Gastrocnemius medialis (tissue), 4 donors: ENCODE measurements at places on chromosomes 5 and 9. TPM values are rescaled to one million over a fixed set of nuclear protein-coding genes. Genes with fewer than 3 reads are reported as not detected.
A peak's percentile ranks its signal among the peaks of the same experiment; 100 is the strongest.

GRCh38 chr5:107437154-107437553, 233.6 kb downstream of the EFNA5 start:
- DNase-seq, result no peak
- H3K4me1 ChIP-seq, result no peaks in the 10 kb centered on the region
- H3K4me3 ChIP-seq, result no peak overlapping the region
- H3K27ac ChIP-seq, result no peak overlapping the region

DNA sequence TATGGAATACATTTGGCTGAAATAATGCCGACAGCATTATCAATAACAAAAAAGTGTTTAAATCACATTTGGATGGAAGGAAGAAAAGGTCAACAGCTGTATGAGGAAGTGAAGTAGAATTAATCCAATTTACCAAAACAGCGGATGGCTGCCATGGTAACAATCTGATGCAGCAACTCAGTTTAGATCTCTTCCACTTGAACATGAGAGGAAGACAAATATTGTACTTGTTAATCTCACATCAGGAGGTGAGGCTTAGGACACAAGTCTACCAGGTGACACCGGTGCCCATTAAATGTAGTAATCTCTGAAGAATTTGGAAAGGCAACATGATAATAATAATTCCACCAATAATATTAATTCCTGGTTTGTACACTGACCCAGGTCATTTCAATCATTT, 2.4 kb downstream of the RASEF start:
- H3K4me1 ChIP-seq, result peaks cover 8% of the 10 kb centered on the region
- H3K27me3 ChIP-seq, result peaks cover 63% of the 10 kb centered on the region
- no peak overlapping the region for H3K27ac ChIP-seq
- H3K4me3 ChIP-seq, result no peak overlapping the region
- no peaks in the 10 kb centered on the region for H3K36me3 ChIP-seq

- H3K27me3 ChIP-seq, result no peaks in the 10 kb centered on the region
- DNase-seq, result no peak
- peaks cover 43% of the 10 kb centered on the region for H3K36me3 ChIP-seq
- peak overlapping the region; percentile 93 for H3K27ac ChIP-seq
Observed at GRCh38 chr5:891837-892393, 686 bp downstream of the BRD9 start.

DNA sequence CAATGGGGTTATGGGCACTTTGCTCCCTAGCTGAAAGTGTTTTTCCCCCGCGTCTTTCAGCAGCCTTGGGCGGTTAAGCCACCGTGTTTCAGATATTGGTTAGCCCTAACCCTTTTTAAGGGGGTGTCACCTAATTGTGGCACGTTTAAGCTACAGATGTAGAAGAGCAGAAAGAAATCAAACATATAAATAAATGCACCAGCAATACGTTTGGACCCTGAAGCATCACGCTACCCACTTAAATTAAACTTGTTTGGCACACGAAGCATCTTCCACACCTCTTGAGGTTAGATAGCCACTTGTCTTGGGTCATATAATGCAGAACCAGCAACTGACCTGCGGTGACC, 768 bp downstream of the YTHDC2 start:
- peaks cover 22% of the 10 kb centered on the region for H3K4me1 ChIP-seq
- no peaks in the 10 kb centered on the region for H3K27me3 ChIP-seq
- H3K4me3 ChIP-seq, result peak overlapping the region; percentile 85
- no peak for DNase-seq
- no peaks in the 10 kb centered on the region for H3K36me3 ChIP-seq

DNA sequence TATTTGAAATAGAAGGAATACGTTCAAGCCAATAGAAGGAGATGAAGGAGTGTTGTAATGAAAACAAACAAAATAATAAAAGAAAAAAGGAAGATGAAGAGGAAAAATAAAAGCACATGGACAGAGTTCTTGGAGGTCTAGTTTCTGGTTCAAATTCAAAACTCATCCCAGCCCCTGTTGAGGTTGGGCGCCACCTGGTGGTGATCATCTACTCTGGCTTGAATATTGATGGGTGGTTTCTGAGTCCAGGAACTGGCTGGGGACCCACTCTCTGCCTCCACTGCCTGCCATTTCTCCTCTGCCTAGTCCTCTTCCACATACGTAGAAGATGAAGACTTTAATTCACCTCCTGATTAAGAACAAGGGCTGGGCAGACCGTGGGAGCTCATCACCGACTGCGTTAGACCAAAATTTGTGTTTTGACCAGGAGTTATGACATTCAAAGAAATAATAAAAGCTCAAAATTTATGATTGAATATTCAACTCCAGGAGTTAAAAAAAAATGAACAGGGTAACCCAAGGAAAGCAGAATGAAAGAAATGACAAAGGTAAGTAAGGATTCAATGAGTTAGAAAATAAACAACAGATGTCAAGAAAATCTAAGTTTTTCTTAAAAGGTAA, 99.0 kb upstream of the SLC1A3 start:
- no peak overlapping the region for H3K4me3 ChIP-seq
- peak; percentile 56 for DNase-seq
- H3K27ac ChIP-seq, result no peak overlapping the region
- no peaks in the 10 kb centered on the region for H3K27me3 ChIP-seq
- no peaks in the 10 kb centered on the region for H3K36me3 ChIP-seq
- no peaks in the 10 kb centered on the region for H3K4me1 ChIP-seq

Gene PLAC8L1
- not detected for total RNA-seq

DNA sequence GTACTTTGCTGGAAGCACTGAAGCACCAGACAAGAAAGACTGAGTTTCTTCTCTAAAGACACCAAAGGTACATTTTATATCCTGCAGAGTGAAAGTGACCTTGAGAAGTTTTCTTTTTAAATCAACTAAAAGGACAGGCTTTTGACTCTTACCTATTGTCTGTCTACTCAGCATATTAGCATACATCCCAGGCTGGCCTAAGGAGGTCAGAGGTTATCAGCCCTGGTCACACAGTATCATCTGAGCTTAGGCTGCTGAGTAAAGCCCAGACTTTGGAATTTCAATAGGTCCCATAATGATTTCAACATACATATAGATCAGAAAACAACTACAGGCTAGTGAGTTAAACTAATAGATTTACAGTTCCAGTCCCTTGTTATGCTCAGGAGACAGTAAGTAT, 10.1 kb upstream of the CDH9 start:
- no peaks in the 10 kb centered on the region for H3K4me1 ChIP-seq
- H3K4me3 ChIP-seq, result no peak overlapping the region
- no peak for DNase-seq
- H3K36me3 ChIP-seq, result no peaks in the 10 kb centered on the region
- H3K27ac ChIP-seq, result no peak overlapping the region

Gene GBGT1
- 7.5 TPM for total RNA-seq

DNA sequence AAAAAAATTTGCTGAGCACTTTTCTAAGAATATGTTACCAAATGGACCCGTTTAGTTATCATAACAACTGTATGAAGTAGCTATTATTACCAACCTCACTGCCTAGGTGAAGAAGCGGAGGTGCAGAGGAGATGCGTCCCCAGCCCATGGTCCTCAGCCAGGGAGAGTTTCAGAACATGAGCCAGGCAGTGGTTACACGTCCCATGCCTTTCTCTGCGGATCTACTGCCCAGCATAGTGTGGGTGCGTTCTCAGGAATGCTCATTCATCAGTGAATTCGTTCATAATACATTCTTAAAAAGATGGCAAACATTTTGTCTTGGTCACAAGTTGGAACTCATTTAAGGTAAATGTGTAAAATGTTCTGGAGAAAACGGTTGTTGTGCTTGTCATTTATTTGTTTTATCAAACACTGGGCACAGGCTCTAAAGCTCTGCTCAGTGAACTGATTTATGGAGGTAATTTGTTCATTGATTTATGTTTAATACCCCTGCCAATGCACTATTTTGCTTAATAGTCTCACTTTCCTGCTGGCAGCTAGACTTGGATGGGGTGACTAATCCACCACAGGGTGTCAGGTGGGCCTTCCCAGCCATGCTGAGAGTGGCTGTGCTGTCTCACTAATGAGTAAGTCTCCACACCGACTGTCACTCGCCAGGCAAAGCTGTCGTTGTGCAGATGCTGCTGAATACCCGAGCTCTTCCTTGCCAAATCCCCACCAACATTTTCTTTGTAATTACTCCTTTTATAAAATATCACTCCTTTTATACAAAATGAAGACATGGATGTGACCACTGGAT, 248.8 kb downstream of the TENT4A start:
- no peaks in the 10 kb centered on the region for H3K36me3 ChIP-seq
- no peak overlapping the region for H3K4me3 ChIP-seq
- no peaks in the 10 kb centered on the region for H3K27me3 ChIP-seq
- no peaks in the 10 kb centered on the region for H3K4me1 ChIP-seq
- no peak for DNase-seq

- no peak overlapping the region for H3K4me3 ChIP-seq
- H3K4me1 ChIP-seq, result no peaks in the 10 kb centered on the region
- no peak overlapping the region for H3K27ac ChIP-seq
- H3K36me3 ChIP-seq, result no peaks in the 10 kb centered on the region
- H3K27me3 ChIP-seq, result no peaks in the 10 kb centered on the region
- DNase-seq, result no peak
Observed at GRCh38 chr5:153523831-153524230, 33.4 kb downstream of the GRIA1 start.

Gene IFNA6
- not detected for total RNA-seq
